ENCODE measurements at places on chromosomes 2 and 18. TPM values are rescaled to one million over a fixed set of nuclear protein-coding genes. Genes with fewer than 3 reads are reported as not detected.

The SLC11A1 gene
- 7.4 TPM for total RNA-seq

The GAREM1 gene
- 12.0 TPM for total RNA-seq

The GAD1 gene
- 0.83 TPM for total RNA-seq

The SIX3 gene
- total RNA-seq = not detected

The MARCHF4 gene
- 0.07 TPM for total RNA-seq

The DNER gene
- 1.9 TPM for total RNA-seq

The TLX2 gene
- not detected for total RNA-seq

- no peak for DNase-seq
Observed at GRCh38 chr2:64998658-64999061, 9.5 kb downstream of the SLC1A4 start.

DNA sequence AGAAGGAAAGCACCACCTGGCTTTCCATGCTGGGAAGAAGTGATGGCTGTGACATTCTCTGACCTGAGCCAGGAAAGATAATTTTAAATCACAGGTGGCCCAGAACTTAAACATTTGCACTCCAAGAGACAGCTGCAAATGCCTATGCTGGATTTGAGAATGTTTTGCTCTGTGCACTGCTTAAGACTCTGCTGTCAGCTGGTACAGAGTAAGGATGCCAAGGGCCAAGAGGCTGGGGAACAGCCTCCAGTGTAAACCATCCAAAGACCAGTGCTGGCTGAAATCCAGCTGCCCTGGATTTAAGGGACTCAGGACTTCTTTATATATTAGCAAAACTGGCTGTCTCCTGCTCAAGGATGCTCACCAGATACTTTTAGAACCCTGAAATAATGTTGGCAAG, 3.9 kb downstream of the HOXD8 start:
- peak; percentile 30 for DNase-seq

- no peak for DNase-seq
Observed at GRCh38 chr18:9038277-9038871, 64.1 kb upstream of the NDUFV2 start.

DNA sequence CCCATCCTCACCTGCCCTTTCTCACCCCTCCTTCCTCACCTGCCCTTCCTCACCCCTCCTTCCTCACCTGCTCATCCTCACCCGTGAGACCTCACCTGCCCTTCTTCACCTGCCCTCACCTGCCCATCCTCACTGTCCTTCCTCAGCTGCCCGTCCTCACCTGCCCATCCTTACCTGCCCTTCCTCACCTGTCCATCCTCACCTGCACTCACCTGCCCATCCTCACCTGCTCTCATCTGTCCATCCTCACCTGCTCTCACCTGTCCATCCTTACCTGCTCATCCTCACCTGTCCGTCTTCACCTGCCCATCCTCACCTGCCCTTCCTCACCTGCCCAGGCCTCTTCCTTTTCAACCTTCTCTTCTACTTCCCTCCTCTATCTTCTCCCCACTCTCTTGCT, 34.4 kb downstream of the KCNG2 start:
- DNase-seq = no peak

- no peak for DNase-seq
Observed at GRCh38 chr2:112277596-112278220, 2.3 kb downstream of the ZC3H6 start.

- DNase-seq = no peak
Observed at GRCh38 chr18:8779251-8779650, 73.9 kb downstream of the MTCL1 start.

DNA sequence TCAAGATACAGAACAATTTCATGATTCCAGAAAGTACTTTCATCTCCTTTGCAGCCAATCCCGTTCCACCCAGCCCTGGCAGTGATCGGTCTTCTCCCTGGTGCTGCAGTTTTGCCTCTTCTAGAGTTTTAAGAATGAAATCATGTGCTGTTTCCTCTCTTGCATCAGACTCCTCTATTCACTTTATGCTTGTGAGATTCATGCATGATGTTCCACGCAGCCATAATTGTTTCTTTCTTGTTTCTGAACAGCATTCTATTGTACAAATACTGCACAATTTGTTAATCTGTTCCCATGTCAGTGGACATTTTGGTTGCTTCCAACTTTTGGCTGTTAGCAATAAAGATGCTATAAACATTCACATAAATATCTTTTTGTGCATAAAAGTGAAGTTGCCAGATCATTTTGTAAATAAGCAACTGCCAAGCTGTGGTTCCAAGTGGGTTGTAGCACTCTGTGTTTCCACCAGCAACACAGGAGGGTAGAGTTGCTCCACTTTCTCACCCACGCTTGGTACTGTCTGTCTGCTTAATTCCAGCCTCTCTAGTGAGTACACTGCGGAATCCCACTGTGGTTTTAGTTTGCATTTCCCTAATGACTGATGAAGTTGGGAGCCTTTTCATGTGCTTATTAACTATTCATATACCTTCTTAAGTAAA, 104.5 kb downstream of the TWIST2 start:
- peak; percentile 10 for DNase-seq

- no peak for DNase-seq
Observed at GRCh38 chr18:51802569-51803428, 537.2 kb upstream of the DCC start.

DNA sequence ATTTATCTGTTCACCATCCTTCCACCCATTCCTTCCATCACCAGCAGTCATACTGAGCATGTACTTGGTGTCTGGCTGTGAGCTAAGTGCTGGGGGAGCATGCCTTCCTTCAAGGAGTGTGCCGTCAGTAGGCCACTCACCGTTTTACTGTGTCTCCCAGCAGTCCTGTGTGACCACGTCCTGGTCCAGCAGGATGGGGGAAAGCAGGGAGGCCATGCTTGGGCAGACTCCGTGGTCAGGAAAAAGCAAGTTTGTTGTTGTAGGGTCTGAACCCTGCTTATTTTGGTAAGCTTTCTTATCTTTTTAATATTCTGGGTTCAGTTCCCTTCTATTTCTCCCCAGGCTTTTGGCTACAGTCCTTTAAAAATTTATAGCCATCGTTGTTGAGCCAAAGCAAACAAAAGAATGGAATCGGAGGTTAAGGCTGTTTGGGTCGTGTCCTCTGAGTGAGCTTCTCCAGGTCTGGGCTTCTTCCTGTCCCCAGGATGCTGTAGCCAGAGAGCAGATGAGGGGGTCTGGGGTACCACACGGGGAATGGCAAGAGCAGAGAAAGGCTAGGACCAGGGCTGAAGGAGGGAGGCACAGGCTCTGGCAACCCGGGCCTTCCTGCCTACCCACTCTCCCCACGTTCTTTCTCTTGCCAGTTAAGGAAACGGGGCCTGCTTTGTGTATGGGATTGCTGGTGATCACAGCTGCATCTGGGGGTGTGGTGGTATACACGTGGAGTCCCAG, 13.5 kb downstream of the SLC30A3 start:
- DNase-seq = no peak

- no peak for DNase-seq
Observed at GRCh38 chr18:29925566-29925965, 1117.0 kb downstream of the DSC3 start.
